ELR (cell line): ENCODE measurements at places on chromosomes 4 and X.

DNA sequence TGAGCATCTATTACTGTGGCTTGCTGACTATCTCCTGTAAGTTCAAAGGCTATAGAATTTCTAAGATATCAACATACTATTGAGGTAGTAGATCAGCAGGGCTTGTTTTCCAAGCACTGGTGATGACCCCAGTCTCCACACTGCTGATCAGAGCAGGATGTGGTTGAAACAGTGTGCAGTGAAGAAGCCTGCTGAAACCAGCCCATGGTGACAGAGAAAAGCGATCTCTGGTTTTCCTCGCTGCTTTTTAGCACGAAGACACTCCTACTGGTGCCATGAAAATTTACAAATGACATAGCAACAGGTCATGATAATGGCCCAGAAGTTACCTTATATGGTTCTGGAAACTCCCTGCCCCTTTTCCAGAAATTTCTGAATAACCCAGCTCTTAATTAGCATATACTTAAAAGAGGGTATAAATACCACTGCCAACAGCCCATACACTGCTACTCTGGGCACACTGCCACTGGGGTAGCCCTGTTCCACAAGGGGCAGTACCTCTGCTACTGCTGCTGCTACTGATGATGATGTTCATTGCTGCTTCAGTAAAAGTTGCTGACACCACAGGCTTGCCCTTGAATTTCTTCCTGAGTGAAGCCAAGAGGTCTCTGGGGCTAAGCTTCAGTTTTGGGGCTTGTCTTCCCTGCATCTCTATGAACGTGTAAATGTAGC is 1689.5 kb upstream of the PCDH10 start:
- DNase-seq: peak; percentile 36

DNA sequence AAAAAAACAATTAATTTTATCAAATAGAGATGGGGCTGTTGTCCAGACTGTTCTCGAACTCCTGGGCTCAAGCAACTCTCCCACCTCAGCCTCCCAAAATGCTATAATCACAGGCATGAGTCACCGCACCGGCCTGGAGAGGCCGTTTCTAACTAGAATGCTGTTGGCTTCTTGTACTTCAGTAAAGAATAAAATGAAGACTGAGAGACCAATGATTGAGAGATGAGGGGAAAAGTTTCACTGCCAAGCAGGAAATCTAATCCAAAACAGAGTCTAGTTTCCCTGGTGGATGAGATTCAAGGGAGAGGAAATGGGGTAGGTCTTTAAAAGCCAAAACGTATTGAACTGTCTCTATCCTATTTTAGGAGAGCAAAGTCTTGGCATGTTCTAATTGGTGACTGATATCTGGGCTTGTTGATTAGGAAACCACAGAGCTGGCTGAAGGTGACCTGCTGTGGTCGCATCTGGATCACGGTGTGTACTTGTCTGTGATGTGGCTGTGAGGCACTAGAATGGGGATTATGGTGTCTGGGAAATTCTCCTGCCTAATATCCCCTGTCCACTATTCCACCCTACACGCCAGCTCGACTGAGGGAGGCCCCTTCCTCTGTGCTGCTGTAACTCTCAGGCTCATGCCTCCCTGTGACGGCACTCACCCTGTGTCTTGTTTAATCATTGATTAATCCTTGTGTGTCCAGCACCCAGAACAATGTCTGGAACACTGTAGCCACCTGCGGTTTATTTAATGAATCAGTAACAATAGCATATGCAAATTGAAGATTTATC is 15.0 kb upstream of the TRIM2 start:
- no peak for DNase-seq

- DNase-seq: peak; percentile 2
Measured at GRCh38 chrX:70332600-70332999, 42.7 kb downstream of the KIF4A start.

DNA sequence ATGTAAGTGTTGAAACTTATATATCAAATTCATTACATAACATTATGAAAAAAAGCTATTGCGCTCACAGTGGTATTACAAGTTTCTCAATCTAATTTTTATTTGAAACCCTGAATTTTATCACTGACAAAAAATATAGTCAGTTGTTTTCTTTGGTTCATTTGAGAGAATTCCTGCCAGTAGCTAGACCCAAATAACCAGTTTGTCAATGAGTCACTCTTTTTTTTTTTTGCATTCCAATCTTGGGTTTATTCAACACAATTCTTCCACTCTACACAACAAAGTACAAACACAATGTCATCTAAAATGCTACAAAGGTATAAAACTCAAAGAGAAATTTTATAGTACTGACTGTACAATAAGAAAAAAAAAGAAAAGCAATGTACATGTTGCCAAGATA is 13.1 kb downstream of the HPF1 start:
- no peak for DNase-seq

GRCh38 chr4:42391981-42392380 is 5.3 kb upstream of the SHISA3 start:
- DNase-seq: no peak

DNA sequence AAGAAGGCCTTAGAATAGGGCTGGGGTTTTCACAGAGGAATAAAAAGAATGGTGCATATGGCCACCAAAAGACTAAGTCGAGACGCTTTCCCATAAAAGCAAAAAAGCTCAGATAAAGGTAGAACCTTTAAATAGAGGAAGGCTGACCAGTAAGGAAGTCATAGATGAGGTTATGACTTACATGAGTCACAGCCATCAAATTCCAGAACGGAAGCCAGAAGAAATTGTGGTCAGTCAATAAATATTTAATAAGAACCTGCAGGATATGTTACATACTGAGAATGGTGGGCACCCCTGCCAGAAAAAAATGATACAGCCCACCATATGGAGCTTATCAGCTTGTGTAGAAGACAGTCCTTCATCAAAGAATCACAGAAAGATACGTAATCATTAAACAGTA is 120.1 kb downstream of the MANBA start:
- peak; percentile 78 for DNase-seq

GRCh38 chrX:87846956-87847355 is 329.4 kb downstream of the KLHL4 start:
- no peak for DNase-seq

DNA sequence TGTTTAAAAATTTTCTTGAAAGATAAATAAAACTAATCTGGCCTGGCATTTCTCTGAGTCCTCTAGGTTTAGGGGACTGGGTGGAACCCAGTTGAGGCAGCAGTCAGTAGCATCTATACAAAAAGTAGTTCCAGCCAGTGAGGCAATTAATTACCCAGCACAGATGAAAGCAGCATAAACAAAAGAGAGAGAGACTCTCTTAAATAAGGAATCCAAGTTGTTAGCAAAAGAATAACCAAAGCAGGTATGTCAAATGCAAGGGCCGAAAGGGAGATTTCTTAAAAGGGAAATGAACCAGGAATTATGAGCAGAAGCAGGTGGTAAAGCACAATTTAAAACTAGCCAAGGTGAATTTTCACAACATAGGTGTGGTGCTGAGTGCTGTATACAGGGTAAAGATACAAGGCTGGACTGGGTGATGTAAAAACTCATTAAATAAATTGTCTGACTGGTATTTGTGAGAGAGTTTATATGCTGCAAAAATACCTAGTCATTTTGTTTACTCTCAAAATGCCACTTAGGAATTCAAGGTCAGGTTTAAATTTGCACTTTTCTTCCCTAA is 94.6 kb upstream of the GALNT7 start:
- no peak for DNase-seq

DNA sequence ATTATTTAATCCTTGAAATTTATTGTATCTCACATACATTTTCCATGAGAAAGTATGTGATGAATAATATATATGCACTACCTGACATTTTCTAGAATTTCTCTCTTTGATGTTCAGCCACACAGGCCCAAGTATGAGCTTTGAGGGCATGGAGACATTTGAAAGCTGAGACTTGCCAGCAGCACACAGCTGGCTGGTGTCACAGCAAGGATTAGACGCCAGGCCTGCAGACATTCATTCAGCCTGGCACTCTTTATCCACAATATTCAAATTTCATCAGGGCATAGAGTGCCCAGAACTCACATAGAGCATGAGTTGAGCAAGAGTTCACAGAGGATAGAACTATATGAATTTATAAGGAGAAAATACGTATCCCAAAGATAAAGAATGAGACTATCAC is 74.0 kb downstream of the GRIA2 start:
- DNase-seq: no peak

DNA sequence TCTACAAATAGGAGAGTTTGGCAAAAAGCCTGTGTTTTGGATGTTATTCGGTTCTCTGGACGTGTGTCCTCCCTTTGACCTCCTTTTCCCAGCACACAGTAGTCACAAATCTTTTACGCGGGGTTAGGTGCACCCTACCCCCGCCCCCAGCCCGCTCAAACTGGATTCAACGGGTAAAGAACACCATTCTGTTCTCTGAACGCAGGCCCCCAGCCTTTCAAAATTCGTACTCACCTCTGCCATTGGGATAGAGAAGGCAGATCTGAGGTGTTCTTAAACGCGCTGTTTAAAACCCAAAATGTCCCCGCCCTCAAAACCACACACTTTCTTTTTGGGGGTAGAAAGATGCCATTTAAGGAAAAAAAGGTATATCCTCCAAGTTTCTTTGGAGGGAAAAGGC is 2.7 kb downstream of the LEF1 start:
- DNase-seq: no peak

GRCh38 chrX:37409278-37409677 is 60.1 kb downstream of the PRRG1 start:
- no peak for DNase-seq

GRCh38 chrX:71292669-71293365 is 8.7 kb upstream of the ITGB1BP2 start:
- DNase-seq: peak; percentile 66

- no peak for DNase-seq
Measured at GRCh38 chr4:39170301-39170700, 12.0 kb upstream of the WDR19 start.

DNA sequence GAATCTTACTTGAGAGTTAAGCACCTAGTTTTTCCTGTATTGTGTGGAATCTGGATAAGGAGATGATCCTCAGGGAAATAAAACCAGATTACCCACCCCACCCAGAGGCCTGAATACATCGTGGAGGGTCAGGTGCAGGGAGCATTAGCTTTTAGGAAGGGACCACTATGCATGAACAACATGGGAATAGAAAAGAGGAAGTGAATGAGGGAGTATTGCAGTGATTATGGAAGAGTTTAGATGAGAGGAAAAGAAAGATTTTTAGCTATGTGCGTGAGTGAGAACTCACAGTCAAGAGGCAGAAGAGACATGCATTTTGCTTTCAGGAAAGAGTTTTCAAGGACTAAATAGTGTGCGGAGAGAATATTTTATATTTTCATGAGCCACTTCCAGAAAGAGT is 222.3 kb upstream of the S100G start:
- no peak for DNase-seq

GRCh38 chr4:102466298-102466697 is 34.9 kb upstream of the NFKB1 start:
- DNase-seq: peak; percentile 33

GRCh38 chr4:181308476-181309312 is 934.5 kb upstream of the TENM3 start:
- no peak for DNase-seq
